Panc1 (cell line): ENCODE measurements at places on chromosomes 6 and 20.

GRCh38 chr6:90596967-90597539 lies 10.2 kb upstream of the MAP3K7 start:
- DNase-seq = no peak

DNA sequence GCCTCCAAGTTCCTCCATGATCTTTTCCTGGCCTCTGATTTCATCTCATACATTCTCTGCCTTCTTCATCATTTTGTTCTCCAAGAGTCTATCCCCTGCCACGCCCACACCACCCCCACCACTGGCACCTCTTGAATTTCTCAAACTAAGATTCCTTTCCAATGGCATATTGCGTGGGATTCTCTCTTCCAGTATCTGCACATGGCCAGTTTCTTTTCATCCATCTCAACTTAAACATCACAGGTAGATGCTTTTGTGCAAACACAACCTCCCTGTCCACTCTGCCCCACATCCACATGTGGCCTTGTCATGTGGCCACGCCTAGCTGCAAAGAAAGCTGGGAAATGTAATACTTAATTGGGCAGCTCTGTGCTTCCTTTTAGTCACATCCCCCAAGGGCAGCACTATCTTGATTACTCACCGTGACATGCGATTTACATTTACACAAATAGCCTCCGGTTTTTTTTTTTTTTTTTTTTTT lies 33.4 kb upstream of the ZMYND8 start:
- DNase-seq = no peak

GRCh38 chr20:56540415-56540814 lies 7.4 kb downstream of the FAM209B start:
- no peak for DNase-seq

- DNase-seq = no peak
Measured at GRCh38 chr6:11851387-11851786, 72.8 kb upstream of the ADTRP start.

DNA sequence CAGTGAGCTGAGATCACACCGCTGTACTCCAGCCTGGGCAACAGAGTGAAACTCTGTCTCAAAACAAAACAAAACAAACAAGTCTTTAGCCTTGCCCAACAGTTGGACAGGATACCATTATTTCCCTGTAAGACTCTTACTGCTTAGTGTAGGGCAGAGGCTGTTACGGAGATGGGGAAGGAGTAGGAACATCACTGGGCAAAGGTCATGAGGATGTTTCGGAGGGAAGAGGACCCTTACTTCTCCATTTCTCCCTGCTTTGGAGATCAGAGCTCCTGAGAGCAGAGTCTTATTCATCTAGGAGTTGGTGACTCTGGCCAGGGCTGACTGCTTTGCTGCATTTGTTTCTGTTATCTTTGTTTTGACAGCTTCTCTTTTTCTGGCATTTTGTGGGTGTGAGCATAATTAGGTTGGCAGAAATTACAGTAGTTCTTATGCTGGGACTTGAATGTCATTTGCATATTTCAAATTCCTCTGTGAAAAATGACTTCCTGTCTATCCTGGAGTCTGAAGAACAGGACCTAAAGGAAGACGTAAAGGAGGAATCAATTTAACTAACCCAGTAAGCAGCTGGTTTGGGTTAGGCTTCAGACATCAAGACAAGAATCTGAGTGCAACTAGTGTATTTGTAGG lies 89.0 kb downstream of the CDS2 start:
- no peak for DNase-seq

- DNase-seq = no peak
Measured at GRCh38 chr20:9919271-9920014, 80.6 kb upstream of the PAK5 start.

DNA sequence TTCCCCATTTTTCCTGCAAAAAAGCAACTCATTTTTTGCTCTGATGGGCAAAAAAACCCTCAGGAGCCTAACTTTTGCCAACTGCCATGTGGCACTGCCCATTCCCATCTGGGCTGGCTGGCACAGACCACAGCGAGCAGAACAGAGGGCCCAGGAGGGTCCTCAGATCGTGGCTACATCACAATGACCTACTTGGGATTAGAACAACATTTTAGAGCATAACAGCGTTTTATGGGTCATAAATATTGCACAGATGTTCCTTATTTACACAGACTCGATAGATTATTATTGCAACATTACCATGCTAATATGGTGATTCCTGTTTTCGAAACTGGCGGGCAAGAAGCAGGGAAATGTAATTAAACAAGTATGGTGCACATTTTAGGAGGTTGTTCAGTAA lies 28.0 kb downstream of the PTPRT start:
- DNase-seq = no peak
